ENCODE measurements at places on chromosomes 7 and 10. TPM values are rescaled to one million over a fixed set of nuclear protein-coding genes. Genes with fewer than 3 reads are reported as not detected.

The FUOM gene
- total RNA-seq: 12.8 TPM

The SMKR1 gene
- total RNA-seq: 57.0 TPM

GRCh38 chr10:73906524-73907447, 4.1 kb upstream of the PLAU start:
- peak; percentile 82 for DNase-seq

DNA sequence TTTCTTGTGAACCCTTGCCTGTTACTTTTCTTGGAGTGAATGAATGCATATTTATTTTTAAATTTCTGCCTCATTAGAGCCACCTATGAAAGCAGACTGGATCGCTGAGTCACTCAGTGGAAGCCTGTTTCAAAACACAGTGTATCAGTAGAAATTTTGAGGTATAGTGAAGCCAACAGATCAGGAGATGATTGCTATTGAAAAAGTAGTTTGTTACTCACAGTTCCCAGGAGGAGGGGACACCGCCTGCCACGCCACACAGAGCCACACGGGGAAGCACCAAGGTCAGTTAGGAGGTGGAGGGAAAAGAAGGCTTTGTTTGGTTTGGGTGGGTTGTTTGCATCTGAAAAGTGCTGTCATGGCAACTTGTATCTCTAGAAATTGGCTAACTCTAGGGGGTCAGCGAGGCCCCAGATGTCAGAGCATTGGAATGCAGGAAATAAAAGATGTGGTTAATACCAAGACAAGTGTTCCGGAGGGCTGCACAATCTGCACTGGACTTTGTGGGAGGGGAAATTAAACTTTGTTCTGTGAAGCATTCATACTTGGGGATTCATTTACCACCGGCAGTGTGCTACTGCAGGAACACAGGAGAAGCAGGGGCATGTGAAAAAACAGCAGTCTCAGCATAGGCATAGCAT, 106.4 kb upstream of the SDK1 start:
- peak; percentile 57 for DNase-seq

DNA sequence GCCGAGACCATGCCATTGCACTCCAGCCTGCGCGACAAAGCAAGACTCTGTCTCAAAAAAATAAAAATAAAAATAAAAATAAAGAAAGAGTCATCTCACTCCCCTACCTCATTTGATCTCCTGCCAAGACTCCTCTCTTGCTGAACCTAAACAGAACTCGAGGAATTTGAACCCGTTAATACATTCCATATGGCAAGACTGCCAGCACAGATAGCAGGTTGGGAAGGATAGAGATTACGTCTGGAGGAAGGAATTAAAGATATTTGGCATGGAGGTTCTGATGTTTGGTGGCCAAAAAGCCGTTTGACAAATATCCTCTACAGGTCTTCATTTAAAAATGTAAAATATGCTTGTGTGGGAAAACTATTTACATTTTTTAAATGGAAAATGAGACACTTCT, 549.6 kb downstream of the HTR7 start:
- DNase-seq: no peak

- DNase-seq: no peak
Observed at GRCh38 chr10:20677340-20677739, 219.8 kb downstream of the NEBL start.

The RSPH10B2 gene
- 24.3 TPM for total RNA-seq

DNA sequence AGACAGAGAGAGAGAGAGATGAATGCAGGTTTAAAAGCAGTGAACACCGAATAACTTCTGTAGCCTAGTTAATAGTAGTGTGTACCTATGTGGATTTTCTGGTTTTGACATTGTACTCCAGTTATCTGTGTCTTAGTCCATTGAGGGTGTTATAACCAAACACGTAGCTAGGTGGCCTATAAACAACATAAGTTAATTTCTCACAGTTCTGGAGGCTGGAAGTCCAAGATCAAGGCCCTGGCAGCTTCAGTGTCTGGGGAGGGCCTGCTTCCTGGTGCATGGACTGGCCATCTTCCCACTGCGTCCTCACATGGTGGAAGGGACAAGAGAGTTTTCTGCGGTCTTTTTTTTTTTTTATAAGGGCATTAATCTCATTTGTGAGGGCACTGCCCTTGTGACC, 23.5 kb downstream of the AOC1 start:
- DNase-seq: no peak

GRCh38 chr10:132236881-132237280, 50.1 kb downstream of the DPYSL4 start:
- no peak for DNase-seq

The NPC1L1 gene
- 0.55 TPM for total RNA-seq

The RASSF4 gene
- 53.1 TPM for total RNA-seq

DNA sequence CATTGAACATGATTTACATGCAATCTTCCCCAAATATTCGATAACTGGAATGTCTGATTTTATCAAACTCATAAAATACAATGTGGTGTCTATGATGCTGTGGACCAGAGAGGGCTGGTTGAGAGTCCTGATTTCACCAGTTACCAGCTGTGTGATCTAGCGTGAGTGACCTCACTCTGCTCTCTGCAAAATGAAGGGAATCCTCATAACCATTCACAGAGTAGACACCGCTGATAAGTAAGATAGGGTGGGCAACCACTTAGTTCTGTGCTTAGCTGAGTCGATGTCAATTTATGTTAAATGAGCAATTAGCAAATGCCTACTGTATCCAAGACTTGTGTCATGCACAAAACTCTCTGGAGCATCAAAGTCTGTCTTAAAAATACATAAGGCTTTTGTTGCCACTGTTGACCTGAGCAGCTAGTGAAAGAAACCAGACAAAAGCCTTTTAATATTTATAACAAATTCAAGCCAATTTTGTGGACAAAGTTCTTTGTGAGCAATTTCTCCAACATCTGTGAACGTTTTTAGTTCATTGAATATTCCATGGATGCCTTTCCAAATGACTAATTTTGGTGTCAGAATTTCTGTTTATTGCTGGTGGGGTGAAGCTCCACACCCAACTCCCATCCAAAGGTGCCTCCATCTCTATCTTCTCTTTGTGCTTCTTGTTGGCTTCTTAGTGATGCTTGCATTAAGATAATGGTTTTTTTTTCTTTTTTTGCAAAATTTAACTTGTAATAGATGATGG, 314.2 kb downstream of the ADRA2A start:
- no peak for DNase-seq

GRCh38 chr10:130136226-130137089, at the start of gene GLRX3:
GLRX3 (plus strand) TSS chr10:130136391; CDS start chr10:130136421, 30 bp downstream.
- DNase-seq: peak; percentile 93

DNA sequence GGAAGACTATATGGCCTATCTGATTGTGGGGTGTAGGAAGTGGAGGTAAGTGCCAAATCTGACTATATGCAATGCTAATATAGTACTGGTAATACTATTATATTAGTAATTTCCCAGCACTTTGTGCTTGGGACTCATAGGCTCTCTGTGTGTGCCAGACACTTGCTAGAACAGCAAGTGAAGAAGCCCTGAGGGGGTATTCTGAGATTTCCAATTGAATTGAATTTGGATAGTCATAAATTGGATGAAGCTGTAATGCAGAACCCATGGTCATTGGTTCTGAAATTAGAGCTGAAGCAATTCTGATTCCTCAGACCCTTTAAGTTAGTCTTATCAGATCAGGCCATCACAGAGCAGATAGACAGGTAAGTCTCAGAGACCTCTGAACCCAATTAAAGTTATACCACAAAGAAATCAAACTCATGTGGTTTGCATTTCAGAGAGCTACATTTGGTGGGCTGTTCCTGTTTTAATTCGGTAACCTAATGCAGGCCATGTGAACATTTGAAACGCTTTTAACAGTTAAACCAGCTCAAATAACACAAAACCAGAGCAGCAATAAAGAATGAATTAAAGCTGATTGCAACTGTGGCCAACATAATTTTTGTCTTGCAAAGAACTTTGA, 179.5 kb downstream of the CREB5 start:
- no peak for DNase-seq

- DNase-seq: peak; percentile 62
Observed at GRCh38 chr10:15419279-15419874, 48.3 kb upstream of the FAM171A1 start.

- DNase-seq: no peak
Observed at GRCh38 chr7:143222782-143223181, 945 bp downstream of the TAS2R40 start.

DNA sequence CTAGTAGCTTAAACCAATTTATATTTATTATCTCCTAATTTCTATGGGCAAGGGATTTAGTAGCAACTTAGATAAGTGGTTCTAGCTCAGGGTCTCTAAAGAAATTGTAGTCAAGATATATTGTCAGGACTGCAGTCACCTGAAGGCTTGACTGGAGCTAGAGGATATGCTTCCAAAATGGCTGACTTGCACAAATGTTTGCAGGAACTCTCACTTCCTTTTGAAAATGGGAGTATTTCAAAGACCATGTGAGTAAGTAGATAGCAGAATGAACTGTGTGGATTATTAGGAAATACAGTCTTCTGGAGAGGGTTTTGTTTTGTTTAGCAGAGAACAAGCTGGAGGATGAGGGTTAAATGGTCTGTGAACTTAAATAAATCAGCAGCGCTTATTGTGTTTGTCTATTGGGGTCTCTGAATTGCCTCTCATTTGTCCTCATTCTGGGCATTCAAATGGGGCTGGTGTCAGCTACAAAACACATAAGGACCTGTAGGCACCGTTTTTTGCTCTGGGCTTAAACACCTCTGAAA, 524.6 kb downstream of the LRMDA start:
- no peak for DNase-seq

DNA sequence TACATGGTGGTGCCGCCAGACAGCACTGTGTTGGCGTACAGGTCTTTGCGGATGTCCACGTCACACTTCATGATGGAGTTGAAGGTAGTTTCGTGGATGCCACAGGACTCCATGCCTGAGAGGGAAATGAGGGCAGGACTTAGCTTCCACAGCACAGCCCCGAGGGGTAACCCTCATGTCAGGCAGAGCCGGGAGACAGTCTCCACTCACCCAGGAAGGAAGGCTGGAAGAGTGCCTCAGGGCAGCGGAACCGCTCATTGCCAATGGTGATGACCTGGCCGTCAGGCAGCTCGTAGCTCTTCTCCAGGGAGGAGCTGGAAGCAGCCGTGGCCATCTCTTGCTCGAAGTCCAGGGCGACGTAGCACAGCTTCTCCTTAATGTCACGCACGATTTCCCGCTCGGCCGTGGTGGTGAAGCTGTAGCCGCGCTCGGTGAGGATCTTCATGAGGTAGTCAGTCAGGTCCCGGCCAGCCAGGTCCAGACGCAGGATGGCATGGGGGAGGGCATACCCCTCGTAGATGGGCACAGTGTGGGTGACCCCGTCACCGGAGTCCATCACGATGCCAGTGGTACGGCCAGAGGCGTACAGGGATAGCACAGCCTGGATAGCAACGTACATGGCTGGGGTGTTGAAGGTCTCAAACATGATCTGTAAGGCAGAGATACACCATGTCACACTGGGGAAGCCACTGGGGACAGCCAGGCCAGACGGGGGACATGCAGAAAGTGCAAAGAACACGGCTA, 104.6 kb upstream of the TNRC18 start:
- no peak for DNase-seq

DNA sequence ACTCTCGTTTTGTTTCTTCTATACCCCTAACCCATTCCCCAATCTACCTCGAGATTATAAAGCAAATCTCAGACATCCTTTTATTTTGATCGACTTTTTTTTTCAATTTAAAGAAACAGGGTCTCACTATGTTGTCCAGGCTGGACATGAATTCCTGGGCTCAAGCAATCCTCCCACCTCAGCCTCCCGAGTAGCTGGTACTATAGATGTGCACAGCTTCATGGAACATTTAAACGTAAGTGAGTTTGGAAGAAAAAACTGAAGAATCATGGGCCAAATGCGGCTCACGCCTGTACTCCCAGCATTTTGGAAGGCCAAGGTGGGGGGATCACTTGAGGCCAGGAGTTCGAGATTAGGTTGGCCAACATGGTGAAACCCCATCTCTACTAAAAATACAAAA, 96.0 kb downstream of the UPF2 start:
- DNase-seq: no peak

- DNase-seq: peak; percentile 57
Observed at GRCh38 chr7:150903606-150904005, 51.3 kb downstream of the AOC1 start.

DNA sequence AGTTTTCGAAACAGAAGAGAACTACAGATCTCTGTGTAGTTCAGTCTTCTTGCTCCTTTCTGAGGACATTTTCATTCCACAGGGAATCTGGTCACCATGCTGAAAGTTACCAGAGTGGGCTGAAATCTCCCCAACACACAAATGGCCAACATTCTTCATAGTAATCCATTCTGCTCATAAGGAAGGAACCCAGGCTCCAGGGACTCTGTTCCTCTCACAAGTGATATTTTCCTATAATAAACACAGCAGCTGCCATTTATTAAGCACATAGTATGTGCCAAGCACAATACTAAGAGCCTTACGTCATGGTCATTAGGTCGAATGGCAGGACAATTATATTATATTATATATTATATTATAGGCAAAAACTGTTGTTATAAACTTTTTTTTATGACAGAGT, 109.8 kb downstream of the RAB11FIP2 start:
- DNase-seq: no peak

The GIMAP2 gene
- 1.9 TPM for total RNA-seq

DNA sequence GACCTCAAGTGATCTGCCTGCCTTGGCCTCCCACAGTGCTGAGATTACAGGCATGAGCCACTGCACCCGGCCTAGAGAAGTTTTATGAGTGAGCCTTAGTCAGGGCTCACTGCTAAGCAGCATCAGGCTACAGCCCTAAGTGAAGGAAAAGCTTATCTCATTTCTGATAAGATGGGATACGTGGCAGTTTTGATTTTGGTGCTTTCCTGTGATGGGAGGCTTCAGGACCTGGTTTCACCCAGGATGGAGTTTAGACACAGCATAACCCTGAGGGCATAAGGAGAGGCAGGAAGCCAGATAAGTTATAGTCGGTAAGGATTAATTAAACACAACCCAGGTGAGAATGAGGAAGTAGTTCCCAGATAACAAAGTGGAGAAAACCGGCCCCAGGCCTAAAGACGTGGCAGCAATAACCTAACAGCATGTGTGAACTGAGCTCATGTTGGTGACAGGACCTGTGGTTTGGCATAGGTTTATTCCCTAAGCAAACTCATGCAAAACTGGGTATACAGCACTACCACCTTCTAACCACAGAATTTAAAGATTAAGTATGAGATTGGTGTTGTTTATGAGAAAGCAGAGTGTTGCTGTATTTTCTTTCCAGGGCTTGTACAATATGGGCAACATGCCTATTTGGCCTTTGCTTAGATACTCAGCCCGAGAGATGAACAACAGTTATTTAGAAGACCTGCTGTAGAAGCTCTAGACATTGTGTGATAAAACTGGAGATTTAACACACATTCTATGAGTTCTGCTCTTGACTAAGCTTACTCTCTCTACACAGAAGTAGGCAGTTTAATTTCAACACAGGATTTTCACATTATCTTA, 119.4 kb downstream of the COL28A1 start:
- no peak for DNase-seq

Data from testis (tissue), 5 donors.